ENCODE measurements at places on chromosomes 1 and 21.

GRCh38 chr21:45167796-45168222, 93.4 kb downstream of the ADARB1 start:
- DNase-seq: no peak

- no peak for DNase-seq
Observed at GRCh38 chr1:9985001-9985400, 12.0 kb upstream of the RBP7 start.

DNA sequence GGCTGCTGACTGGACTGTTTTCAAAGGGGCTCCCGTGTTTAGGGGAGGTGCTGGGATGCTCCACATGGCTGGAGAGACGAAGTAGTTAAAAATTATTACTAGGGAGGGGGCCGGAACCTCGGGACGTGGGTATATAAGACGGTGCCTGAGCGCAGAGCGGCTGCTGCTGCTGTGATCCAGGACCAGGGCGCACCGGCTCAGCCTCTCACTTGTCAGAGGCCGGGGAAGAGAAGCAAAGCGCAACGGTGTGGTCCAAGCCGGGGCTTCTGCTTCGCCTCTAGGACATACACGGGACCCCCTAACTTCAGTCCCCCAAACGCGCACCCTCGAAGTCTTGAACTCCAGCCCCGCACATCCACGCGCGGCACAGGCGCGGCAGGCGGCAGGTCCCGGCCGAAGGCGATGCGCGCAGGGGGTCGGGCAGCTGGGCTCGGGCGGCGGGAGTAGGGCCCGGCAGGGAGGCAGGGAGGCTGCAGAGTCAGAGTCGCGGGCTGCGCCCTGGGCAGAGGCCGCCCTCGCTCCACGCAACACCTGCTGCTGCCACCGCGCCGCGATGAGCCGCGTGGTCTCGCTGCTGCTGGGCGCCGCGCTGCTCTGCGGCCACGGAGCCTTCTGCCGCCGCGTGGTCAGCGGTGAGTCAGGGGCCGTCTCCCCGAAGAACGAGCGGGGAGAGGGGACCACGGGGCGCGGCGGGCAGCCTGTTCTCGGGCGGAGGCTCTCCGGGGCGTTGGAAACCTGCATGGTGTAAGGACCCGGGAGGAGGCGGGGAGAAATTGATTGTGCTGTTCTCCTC, at the start of gene CHODL:
Gene CHODL (plus strand): TSS at position 163 of the 793 bp plus-strand sequence. CDS start 391 bp downstream, at position 554.
- DNase-seq: no peak

GRCh38 chr1:17168091-17168876, 36.6 kb upstream of the PADI1 start:
- DNase-seq: no peak

- DNase-seq: no peak
Observed at GRCh38 chr21:35988416-35989137, 71.7 kb downstream of the SETD4 start.

- DNase-seq: no peak
Observed at GRCh38 chr1:119910618-119911017, 14.3 kb upstream of the ADAM30 start.

DNA sequence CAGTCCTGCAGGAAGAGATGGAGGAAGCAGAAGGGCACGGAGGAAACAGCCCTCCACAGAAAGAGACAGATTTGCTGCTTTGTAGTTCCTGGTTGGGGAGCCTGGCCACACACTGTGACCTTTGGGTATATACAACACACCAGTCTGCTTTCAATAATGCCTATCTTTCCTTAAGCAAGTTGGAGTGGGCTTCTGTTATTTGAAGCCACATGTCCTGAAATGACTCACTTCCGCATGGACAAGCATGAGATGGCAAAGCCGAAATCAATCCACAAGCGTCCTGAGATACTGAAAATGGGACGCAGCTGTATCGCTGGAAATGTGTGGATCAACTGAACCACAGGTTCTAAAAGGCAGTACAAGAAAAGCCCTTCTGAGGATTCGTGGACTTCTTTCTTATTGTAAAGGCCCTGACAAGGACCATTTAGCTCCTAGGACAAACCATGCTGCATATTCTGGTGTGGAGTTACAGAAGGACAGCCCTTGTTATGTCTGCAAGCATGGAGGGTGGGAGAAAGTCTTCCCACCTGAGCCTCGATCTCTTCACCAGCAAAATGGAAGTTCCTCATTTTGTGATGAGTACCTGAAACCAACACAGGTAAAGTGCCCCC, 22.7 kb upstream of the FHAD1 start:
- no peak for DNase-seq

DNA sequence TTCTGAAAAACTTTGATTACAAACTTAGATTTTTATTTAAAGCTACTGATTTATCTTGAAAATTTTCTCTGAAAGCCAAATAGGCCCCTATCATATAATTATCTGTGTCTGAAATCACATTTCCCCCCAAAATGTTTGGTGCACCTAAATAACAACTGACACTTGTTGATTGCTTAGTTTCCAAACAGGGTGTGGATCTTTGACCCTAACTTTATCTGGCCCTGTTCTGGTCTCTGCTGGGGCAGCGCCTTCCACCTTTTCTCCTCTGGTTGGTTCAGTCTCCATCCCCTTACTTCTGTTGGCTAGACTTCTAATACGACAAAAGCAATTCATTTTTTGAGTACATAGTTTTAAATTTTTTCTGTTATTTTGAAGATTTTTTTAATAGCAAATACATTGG, 10.2 kb upstream of the OTUD7B start:
- no peak for DNase-seq

- no peak for DNase-seq
Observed at GRCh38 chr1:24426744-24427544, 11.3 kb downstream of the NIPAL3 start.

GRCh38 chr1:166013232-166013631, 153.6 kb downstream of the FAM78B start:
- DNase-seq: no peak

DNA sequence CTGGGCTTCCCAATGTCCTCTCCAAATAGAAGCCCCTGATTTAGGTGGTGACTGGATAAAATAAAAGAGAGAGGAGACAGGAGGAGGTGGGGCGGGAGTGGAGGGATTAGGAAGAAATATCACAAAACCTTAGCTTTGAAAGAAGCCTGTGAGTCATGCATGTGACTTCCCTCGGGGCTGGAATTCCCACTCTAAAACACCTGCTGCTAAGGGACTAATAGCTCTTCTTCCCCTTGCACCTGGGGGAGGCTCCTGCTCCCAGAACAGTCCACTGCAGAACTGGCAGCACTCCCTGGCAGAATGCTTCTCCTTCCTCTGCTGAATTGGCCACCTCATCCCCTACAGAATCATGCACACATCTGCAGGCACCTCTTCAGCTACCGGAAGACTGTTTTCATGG, 207.2 kb downstream of the ATG4C start:
- DNase-seq: no peak

DNA sequence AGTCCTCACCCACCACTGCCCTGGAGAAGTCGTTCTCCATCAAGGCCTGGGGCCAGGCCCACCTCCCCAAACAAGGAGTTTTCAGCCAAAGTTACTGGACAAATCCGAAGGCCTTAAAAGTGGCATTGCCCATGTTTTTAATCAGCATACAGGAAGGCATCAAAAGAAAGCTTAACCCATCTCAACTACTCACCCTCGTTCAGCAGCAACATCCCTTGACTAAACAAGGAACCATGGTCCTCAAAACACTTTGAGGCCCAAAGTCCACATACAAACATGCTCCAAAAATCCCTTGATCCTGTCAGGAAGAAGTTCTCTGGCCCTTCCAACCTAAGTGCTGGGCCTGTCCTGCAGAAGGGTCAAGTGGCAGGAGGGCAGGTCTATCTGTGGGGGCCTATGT, 1.6 kb downstream of the CAPZB start:
- DNase-seq: no peak

- no peak for DNase-seq
Observed at GRCh38 chr1:88985032-88985431, 7.4 kb downstream of the KYAT3 start.

GRCh38 chr1:8201331-8201861, 116.5 kb upstream of the SLC45A1 start:
- no peak for DNase-seq

DNA sequence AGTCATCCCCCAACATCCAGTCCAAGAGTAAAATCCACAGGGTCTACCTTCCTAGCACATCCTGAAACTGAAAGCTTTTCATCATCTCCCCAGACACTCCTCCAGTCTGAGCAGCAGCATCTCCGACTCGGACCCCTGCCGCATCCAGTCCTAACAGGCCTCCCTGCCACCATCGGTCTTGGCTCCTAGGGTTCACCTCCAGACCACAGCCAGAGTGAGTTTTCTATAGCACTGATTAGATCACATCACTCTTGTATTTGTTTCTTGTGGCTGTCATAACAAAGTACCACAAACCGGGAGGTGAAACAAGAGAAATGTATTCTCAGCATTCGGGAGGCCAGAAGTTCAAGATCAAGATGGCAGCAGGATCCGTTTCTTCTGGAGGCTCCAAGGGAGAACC, 187.8 kb downstream of the TOMM20 start:
- no peak for DNase-seq
